Effector CD4-positive, alpha-beta T cell (primary cell): ENCODE measurements at places on chromosomes 3 and 15.

GRCh38 chr15:87347806-87348515 is 908.6 kb downstream of the NTRK3 start:
- no peak for DNase-seq

DNA sequence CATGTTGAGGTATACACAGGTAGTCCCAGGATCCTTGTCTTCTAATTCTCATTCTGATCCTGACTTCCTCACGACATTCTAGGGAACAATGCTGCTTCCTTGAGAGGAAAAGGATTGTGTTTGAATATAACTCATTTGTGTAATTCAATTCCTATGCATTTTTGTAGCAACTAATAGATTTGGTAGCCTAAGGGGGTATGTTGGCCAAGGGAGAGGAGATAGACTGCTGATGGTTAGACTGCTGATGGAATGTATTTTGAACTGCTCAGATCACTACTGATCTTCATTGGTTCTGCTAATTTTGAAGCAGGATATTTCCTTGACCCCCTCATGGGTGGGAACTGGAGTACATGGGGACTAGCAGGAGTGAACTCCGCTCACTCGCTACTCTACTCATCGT is 39.7 kb downstream of the RAD54L2 start:
- DNase-seq: no peak

DNA sequence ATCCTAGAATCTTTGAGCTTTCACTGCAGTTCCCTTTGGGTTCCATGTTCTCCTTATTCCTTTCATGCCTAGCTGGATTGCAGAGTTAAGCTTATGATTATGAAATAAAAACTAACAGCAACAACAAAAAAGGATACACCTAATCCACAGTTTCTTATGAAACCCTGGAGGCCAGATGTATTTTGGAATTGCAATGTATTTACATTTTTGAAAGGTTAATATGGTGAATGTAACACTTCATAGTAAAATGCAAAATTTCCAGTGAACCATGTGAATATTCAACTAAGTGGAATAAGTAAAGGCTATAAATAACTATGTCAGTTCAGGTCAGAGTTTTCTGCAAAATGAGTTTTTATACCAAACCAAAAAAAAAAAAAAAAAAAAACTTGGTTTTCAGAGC is 65.8 kb upstream of the FLNB start:
- DNase-seq: no peak

GRCh38 chr15:69577397-69577796 is 124.8 kb downstream of the RPLP1 start:
- no peak for DNase-seq

- DNase-seq: no peak
Observed at GRCh38 chr15:62625429-62626033, 417.0 kb upstream of the TPM1 start.

DNA sequence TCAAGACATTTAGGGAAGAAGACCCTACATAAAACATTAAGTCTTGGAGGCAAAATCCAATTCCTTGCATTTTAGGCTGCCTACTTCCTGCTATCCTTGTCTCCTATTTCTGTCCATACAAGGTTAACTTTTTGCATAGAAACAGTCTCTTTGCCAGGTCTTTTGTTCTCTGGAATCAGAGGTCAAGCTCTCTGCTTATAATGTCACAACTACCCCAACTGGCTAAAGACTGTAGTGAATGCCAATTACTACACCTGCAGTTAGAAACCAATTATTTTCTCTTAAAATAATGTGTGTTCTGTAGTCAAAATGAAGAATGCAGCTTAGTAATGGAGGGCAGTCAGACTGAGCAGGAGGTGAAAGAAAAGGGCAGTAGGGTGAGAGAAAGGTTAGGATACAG is 856.2 kb downstream of the TUSC7 start:
- no peak for DNase-seq
